DND-41 (cell line): ENCODE measurements at places on chromosomes 11 and 22.

- DNase-seq = no peak
Observed at GRCh38 chr11:441418-442274, at the start of gene ANO9. ANO9 (minus strand) TSS chr11:442011; CDS start chr11:441926, 85 bp downstream.

DNA sequence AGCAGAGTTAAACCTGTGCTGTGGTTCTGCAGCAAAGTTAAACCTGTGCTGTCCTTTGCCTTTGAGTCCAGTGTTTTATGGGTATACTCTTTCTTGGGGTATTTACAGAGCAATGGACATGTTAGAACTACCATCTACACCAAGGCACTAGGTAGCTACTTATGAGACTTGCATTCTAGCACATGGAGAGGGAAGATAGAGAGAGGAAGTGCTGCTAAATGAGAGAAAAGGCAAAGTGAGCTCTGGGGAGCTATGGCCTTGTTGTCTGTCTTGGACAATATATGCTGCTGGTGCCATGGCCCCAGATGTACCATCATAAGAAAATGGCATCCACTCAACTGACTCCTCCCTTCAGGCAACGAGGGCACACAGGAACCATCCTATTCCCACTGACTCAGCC is 91.5 kb downstream of the SLC1A2 start:
- no peak for DNase-seq

DNA sequence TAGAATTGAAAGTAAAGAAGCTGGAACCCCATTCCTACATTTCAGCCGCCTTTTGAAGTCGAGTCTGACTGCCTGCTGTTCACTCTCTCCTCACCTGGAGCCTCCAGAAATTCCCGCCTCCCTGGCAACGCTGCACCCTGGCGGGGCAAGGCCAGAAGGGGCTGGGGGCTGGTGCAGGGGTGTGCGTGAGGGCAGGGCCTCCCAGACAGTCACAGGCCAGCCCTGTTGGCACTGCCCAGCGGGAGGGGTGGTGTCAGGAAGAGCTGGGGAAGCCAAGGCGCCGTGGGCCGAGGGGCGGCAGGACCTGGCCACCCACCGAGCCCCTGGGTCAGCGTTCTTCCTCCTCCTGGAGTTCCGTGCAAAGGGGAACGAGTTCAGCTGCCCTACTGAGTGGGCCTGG is 123.2 kb downstream of the KCNQ1OT1 start:
- no peak for DNase-seq

GRCh38 chr11:71145368-71145767 is 107.0 kb downstream of the SHANK2 start:
- DNase-seq = no peak

- DNase-seq = peak; percentile 73
Observed at GRCh38 chr11:68142028-68142412, 20.8 kb upstream of the CHKA start.

DNA sequence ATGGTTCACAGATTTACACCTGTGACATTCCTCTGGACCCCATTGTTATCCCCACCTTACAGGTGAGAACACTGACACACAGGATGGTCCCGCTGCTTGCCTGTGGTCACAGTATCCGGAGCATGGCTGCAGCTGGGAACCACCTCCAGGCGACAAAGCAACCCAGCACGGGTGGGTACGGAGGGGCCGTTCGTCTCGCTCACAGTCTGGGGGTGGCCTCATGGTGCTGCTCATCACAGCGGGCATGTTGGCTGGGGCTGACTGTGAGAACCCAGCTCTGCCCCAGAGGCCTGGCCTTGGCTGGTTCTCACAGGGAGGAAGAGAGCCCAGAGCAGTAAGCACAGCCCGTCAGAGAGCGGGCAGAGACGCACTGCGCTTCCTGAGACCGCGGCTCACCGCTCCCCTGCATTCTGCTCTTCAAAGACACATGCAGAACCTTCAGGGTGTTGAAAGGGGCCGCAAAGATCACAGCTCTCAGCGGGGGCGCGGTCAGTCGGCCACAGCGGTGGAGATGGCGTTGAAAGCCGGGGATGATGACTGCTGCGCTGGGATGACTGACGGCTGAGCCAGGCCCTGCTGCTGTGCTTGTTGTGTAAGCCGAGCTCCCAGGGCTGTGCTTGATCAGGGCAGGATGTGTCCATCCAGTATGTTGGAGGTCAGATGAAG is 423.0 kb downstream of the BRD1 start:
- DNase-seq = no peak

DNA sequence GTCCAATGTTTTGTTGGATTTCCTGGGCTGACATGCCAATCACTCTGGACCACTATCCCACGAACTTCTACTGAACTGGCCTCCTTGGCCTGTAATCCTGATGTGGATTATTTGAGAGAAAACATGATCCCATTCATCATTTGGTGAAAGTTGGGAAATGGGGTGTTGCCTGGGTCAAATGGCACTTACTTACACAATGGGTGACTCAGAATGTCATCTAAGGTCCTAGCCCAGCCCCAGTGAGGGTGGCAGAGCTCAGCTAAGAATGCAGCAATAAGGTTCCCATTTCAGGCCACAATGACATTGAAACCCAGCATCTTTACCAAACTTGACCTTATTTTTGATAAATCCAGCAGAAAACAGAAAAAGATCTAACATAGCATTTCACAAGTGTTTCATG is 8.0 kb upstream of the DSCAML1 start:
- no peak for DNase-seq

DNA sequence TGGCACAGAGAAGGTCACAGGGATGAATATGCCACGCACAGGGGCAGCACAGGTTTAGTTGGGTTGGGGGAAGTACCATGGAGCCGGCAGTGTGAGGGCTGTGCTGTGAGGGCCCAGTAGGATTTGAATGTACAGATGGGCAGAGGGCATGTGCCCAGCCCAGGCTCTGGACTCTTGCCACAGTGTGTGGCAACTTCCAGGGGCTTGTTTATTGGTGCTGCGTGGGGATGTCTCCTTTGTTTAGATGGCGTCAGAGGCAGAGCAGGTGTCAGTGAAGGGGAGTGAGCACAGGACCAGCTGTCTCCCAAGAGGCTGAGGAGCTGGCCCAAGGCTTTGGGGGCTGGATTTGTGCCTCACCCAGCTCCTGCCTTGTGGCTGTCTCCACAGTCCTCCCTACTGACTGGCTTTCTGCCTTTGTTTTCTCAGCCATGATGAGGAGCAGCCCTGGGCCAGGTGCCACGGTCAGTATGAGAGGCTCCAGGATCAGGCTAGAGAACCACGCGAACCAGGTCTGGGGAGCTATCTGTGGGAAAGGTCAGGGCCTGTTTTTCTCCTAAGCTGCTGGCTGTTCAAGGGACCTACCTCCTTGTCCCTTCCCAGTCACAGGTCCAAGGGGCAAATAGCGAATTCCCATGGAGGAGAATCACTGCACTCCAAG is 21.9 kb downstream of the SUN2 start:
- DNase-seq = no peak

GRCh38 chr11:57506522-57506921 is 9.0 kb downstream of the SLC43A1 start:
- no peak for DNase-seq

DNA sequence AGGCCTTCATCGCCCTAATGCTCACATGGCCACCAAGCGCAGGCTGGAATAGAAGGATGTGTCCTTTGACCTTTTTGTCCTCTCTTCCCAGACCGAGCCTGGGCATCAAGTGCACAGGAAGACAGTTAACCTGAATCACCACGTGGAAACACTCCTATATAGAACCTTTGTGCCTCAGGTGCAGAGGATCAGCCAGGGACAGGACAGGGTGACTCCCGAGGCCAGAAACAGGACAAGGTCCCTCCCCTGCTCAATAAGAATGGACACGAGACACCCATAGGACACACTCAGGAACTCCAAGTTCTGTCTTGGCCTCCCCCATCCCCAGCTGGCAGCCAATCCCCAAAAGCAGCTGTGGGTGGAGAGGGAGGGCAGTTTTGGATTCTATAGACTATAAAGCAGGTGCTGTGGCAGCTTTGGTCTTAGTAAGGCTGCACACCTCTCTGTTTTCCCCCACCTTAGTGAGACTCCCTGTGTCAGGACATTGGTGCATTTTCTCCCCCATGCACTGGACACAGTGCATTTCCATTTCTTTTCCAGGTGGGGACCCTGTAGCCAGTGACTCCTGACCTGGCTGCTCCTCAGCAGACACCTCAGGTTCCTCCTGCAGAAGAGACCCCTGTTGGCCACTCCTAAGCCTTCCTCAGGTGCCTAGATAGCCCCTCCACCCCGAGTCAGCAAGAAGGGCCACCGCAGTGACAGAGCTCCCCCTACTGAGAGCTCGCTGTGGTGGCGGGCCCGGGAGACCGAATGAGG is 43.6 kb upstream of the POU2AF1 start:
- peak; percentile 72 for DNase-seq

DNA sequence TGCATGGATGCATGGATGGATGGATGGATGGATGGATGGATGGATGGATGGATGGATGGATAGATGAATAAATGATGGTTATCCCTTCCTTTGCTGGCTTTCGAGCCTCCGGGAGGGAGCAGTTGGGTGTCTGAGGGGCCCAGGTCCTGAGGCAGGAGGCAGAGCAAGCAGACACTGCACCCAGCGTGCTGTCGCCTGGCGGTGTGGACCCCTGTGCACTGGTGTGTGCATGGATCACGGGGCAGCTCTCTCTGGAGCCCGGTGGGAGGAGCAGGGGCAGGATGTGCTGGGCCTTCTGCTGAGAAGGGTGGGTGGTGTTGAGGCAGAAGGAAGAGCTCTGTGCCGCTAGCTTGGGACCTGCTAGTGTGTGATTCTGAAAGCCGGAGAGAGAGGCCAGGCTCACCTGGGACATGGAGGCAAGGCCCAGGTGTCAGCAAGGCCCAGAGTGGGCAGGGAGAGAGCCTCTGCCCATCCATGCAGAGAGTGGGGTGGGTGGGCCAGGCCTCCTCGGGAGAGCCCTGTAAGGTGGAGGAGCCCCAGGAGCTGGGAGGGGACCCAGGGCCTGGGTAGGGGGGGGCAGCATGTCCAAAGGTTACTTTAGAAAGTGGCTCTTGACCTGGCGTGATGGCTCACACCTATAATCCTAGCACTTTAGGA is 254.4 kb downstream of the BRD1 start:
- no peak for DNase-seq

GRCh38 chr11:100719362-100719761 is 32.3 kb downstream of the ARHGAP42 start:
- DNase-seq = no peak

- no peak for DNase-seq
Observed at GRCh38 chr22:27576413-27576812, 225.1 kb downstream of the MN1 start.

DNA sequence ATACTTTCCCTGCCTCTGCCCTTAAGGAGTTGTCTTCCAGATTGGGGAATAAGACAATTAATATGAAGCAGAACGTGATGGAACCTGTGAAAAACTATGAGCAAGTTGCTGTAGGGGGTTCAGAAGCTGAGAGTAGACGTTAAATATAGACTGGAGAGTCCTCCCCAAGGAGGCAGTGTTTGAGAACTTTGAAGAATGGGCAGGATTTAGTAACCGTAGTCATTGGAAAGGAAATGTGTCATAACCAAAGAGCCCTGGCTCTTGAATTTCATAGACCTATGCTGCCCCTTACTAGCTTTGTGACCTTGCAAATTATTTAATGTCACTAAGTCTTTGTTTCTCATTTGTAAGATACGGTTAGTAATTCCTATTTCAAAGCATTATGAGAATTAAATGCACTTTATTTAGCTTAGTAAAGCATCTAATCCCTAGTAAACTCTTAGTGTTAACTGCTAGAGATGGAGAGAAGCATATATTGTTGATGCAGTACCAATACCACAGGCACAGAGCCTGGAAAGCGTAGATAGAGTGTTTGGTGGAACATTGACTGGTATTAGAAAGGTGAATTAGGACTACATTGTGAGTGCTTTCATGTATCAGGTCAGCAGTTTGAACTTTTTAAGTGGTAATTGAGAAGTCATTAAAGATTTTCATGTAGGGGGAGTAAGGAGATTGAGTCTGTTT is 54.1 kb downstream of the MCAM start:
- no peak for DNase-seq

DNA sequence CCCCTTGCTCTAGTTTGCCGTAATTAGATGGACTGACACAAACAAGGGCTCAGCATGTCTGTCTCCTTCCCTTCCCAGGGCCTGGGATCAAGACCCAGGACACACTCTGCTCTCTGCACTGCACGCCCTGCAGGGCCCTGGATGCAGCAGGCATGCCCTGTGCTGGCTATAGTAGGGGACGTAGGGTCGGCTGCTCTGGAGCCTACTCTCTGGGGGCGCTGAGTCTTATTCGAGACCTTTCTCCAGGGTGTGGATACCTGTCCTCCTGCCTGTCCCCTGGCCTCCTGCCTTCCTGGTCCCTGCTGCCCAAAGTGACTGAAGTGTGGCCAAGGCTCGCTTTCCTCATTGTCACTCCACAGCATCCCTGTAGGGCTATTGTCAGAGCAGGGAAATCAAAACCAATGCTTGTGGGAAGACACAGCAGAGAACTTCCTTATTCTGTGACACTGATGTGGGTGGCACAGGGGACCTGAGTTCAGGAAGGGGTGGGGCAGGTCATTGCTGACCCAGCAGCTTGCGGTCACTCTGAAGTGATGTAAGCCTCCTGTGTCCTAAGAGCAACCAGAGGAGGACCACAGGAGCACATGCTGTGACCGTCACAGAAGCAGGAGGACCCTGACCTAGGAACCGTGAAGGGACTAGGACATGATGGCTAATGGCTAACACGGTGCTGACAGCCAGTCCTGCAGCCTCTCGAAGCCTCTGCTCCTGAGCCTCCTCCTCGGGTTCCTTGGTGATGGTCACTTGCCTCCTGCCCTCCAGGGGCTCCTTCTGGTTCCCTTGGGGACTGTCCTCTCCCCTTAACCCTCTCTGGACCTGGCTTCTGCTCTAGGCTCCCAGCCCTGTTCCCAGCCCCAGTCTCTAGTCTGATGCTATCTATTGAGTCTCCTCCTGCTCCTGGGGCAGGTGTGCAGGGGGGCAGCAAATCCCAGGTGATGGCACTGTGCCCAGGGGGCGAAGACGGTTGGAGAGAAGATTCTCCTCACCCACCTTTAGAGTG is 10.3 kb downstream of the APOBEC3A start:
- no peak for DNase-seq

- DNase-seq = peak; percentile 36
Observed at GRCh38 chr11:86919557-86920210, 35.5 kb downstream of the FZD4 start.

GRCh38 chr11:92855607-92856405 is 113.6 kb upstream of the MTNR1B start:
- DNase-seq = no peak

DNA sequence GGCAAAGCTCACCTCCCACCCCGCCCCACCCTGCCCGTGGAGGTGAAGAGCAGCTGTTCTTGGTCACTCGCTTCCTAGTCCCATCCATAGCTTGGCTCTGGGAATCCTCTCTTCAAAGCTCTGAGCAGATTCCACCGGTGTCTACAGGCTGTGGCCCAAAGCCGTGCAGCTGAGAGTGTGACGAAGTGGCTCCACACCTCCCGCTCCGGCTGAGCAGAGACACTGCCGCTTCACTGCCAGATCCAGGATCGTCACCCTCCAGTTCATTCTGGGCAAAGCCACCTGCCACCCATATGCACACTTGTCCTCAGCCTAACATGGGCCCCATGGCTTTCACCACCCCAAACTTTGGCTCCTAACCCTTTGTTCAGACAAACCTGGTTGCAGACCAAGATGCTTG is 532.9 kb upstream of the B3GAT1 start:
- no peak for DNase-seq

- DNase-seq = peak; percentile 11
Observed at GRCh38 chr11:106077609-106078455, at the start of gene AASDHPPT. AASDHPPT (plus strand) TSS chr11:106077662; CDS start chr11:106077711, 49 bp downstream.

- no peak for DNase-seq
Observed at GRCh38 chr11:1488575-1489180, 2.1 kb upstream of the MOB2 start.

- no peak for DNase-seq
Observed at GRCh38 chr11:3956038-3956437, 100.6 kb downstream of the STIM1 start.

- no peak for DNase-seq
Observed at GRCh38 chr11:35304386-35304775, 115.0 kb downstream of the SLC1A2 start.
